ENCODE measurements at places on chromosomes 4 and X.

GRCh38 chrX:15217161-15217560 is 52.7 kb downstream of the ASB9 start:
- no peak for DNase-seq

DNA sequence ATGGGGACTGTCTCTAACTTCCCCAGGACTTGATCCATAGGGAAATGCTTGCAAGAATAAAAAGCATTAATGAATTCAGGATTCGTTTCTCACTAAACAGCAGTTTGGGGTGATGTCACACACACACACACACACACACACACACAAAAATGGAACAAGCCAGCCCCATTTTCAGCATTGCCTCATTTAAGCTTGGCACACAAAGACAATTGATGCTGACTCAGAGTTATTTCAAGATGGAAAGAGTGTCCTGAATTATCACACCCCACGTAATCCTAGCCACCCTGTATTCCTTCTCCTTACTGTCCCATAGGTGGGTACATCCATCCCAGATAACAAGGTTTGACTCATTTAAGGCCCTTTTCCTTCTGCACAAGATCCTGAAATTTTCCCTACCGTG is 345.1 kb upstream of the HS3ST1 start:
- DNase-seq = no peak

- DNase-seq = no peak
These were observed 214.0 kb upstream of the UGT8 start for GRCh38 chr4:114384629-114385028.

GRCh38 chr4:144501231-144501780 is 144.7 kb upstream of the HHIP start:
- DNase-seq = no peak

Data from T-helper 9 cell (primary cell).